ENCODE measurements at places on chromosomes 4 and X.
A peak's percentile ranks its signal among the peaks of the same experiment; 100 is the strongest.

DNA sequence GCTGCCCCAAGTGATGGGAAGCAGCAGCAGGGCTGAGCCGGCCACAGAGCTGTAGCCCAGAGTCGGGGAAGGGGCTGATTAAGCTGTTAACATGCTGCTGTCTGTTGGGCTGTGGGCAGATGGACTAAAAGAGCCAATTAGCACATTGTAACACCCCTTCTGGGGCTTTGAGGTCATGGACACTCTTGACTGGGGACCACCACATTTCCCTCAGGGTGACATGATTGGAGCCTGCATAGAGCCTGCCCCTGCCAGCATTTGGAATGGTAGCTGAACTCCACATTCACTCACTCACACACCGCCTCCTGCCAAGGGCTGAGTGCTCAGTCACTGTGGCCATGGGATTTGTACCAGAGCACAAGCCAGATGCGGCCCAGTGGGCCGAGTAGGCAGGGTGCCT, 646.9 kb downstream of the FAT4 start:
- DNase-seq = no peak

GRCh38 chr4:157832596-157832995, 340.2 kb downstream of the GASK1B start:
- DNase-seq = no peak

GRCh38 chrX:23832721-23833120, 49.7 kb downstream of the SAT1 start:
- DNase-seq = no peak

- no peak for DNase-seq
Measured at GRCh38 chr4:14790494-14790893, 211.8 kb upstream of the CPEB2 start.

DNA sequence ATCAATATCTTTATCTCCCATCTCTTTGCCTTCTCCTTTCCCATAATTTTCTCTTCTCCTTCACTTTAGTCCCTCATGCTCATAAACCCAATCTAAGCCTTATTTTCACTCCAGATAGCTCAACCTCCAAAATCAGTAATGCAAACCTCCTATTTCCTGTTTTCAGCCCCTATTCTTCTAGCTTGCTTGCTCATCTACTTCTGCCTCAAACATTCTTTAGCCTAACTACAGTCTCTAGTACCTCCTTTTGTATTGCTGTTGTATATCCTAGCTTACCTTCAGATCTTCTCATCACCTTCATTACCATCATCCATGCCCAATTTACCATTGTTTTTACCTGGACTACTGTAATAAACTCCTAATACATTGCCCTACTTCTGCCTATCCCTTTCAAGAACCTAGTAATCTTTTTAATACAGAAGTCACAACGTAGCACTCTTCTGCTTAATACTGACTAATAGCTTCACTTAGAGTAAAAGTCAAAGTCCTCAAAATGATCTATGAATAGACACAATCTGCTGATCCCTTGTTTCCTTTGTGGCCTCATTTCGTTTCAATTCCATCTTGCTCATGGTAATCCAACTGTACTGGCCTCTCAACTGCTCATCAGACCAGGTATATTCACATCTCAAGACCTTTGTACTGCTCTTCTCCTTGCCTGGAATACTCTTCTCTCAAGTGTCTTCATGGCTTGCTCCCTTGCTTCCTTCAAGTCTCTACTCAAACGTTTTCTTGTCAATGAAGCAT, 123.4 kb downstream of the FAM13A start:
- DNase-seq = no peak

- peak; percentile 82 for DNase-seq
Measured at GRCh38 chr4:122921971-122922876, at the start of gene NUDT6. NUDT6 (minus strand) TSS chr4:122922597; CDS start chr4:122922572, 25 bp downstream.

GRCh38 chr4:68348577-68348976, 1.3 kb downstream of the YTHDC1 start:
- DNase-seq = no peak

- DNase-seq = no peak
Measured at GRCh38 chr4:99305638-99306400, 15.0 kb upstream of the ADH1A start.

DNA sequence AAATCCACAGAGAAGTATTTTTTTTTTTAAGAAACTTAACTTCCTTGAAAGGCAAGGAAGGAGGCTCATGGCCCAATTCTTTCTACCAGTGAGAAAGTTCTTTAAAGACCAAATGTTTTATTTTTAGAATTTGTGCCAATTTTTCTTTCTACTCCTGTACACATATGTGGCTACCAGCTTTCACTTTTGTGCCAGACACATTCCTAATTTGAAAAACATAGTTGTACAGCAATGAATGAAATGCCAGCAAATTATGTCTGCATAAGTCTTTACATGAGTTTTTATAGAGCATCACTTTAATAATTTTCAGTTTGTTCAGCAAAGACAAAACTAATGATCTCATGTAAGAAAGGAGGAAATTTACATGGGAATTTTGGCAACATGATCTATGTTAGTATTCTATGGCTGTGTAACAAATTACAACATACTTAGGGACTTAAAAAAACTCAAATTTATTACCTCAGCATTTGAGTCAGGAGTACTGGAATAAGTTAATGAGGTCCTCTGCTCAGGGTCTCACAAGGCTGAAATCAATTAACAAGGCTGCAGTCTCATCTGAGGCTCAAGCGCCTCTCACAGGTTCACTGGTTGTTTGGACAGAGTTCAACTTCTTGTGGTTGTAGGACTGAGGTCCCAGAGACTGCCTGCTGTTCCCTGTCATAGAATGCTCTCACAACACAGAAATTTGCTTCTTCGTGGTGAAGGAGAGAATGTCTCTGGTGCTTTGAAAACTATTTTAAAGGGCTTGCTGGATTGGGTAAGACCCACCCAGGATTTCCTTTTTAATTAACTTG, 678.2 kb upstream of the FAM241A start:
- DNase-seq = no peak

DNA sequence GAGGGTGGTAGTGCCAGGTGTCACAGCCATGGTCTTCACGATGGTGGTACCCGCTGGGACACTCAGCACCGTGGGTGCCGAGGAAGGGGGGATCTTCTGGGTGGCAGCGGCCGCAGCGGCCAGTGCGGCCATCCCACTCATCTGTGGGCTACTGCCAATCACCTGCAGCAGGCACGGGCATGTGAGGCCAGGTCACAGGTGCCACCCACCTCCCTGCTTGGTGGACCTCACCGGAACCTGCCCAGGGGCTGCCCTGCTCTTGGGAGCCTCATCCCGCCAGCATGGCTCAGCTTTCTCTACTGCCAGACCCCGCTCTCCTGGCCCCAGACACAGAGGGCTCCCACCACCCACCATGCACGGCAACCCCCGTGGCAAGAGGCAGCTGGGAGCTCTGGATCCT, 13.0 kb downstream of the HCFC1 start:
- no peak for DNase-seq

- no peak for DNase-seq
Measured at GRCh38 chr4:154626793-154627484, 14.5 kb upstream of the FGG start.

DNA sequence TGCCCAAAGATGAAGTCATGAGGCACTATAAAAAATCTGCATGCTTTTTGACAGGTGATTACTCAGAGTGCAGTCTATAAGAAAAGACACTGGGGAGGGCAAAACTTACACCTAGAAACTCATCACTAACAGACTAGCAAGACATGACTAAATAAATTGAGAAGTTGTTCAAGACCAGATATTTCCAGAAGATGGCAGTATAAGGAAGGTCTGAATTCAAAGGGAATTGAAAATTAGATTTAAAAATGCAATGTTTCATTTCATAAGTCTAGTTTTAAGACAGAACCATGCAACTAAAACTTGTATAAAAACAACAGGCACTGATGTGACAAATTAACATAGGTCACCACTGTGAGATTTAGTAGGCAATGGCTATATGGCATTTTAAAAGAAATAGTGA, 232.5 kb upstream of the POF1B start:
- peak; percentile 0 for DNase-seq

DNA sequence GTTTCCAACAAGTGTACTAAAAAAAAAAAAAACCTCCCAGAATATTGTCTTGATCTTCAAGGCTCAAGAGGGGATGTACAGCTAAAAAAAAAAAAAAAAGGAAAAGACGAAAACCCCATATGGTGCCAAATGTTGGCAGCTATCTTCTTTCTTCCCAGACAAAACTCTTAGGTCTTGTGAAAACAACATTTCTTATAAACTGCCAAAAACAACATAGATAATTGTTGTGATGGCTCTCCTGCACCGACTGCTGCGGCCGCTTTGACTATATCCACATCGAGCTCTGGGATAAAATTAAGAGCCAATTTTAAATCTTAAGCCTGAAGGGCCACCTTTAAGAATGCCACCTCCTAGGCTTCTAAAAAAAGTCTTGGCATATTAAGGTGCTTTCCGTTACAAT, 23.5 kb downstream of the PDGFC start:
- no peak for DNase-seq

DNA sequence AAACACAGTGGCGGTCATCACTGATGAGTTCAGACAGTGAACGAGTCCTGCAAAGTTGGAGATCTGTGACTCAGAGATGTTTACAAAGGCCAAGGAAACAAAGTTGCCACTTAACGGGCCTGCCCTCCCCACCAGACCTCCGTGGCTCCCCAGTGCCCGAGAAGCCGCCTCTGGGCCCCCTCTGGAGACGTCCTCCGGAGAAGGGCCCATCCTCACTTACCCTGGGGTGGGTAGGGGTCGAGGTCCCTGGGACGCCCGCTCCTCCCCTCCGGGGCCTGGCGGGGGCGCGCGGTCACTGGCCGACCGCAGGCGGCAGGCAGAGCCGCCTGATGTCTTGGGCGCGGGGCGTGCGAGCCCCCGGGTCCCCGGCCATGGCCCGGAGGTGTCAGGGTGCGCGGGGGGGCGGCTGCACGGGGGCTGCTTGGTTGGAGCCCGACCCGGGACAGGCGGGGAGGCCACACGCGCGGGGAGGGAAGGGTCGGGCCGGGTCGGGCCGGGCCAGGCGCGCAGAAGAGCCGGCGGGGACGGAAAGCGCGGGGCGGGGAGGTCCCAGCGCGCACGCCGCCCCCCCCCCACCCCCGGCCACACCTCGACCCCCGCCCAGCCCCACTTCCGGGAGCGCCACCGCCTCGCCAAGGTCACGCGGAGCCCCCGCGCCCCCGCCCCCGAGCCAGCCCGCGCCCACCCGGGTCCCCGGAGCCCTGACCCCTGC, 529 bp downstream of the DHRSX start:
- peak; percentile 68 for DNase-seq

GRCh38 chr4:143026459-143027170, 158.1 kb upstream of the USP38 start:
- no peak for DNase-seq

- peak; percentile 51 for DNase-seq
Measured at GRCh38 chr4:94488670-94489069, 36.9 kb downstream of the PDLIM5 start.

DNA sequence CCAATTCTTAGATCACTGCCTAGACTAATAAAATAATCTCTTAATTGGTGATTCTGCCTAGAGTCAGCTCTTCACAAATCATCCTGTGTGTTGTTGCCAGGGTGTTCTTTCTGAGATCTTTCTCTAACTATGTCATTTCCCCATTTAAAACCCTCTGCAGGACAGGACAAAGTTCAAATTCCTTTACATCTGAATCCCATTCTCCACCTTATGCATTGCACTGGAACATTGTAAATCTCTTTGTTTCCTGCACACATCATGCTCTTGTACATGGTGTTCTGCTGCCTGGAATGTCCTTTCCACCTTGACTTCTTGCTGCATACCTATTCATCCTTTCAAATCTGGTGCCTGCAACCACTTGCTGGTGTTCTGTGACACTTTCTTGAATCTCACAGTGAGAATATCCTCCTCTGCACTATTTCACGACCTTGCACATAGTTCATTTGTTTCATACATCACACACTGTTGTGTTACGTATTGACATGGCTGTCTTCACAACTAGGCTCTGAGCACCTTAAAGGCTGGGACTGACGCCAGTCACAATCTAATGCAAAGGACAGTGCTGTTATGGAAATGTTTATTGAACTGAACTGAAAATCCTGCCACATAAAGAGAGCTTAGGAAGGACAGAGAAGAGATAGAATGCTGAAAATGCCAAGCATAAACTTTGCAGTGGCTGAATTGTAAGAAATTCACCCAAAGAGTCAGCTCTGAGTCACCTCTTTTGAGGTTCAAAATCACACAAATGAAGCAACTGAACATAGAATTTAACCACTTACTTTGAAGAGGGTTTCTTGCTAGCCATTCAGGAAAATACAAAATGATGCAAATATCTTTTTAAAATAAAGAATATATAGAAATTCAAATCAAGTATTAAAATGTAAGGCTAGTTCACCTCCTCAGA, 26.4 kb upstream of the SMIM14 start:
- no peak for DNase-seq

Measured in SJSA1 (cell line).